ENCODE measurements at places on chromosomes 1 and 21.

- no peak for DNase-seq
Observed at GRCh38 chr1:212074313-212074712, 38.8 kb downstream of the DTL start.

DNA sequence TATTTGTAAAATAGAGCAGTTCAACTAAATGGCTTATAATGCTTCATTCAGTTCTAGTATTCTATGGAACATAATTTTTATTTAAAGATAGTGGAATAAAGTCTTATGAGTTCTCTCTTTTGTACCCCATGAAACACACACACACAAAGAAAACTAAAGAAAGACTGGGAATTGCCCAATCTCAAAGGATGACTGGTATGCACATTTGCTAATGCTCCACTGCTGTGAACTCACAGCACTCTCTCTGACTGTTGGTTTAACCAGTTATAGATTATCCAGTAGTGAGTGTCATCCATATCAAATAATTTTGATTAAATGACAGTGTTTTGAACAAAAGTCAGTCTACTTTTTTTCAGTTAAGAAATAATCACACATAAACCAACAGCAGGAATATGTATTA lies 1082.4 kb upstream of the B3GALT2 start:
- no peak for DNase-seq

DNA sequence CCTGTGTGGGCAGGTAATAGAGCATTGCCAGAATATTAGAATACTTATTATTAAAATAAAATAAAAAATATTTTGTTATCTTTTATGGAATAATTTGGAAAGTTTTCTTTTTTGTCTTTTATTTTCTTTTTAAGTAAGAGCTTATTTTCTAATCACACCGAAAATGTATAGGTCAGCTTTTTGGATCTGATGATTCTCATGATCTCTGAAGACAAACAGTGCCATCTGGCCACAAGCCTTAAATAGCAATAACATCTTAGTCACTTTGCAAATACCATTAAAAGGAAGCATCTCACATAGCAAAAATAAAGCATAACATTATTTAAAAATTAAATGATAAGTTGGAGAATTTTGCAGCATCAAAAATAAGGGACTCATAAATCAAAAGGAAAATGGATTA lies 213.8 kb downstream of the PLA2G4A start:
- DNase-seq, result no peak

DNA sequence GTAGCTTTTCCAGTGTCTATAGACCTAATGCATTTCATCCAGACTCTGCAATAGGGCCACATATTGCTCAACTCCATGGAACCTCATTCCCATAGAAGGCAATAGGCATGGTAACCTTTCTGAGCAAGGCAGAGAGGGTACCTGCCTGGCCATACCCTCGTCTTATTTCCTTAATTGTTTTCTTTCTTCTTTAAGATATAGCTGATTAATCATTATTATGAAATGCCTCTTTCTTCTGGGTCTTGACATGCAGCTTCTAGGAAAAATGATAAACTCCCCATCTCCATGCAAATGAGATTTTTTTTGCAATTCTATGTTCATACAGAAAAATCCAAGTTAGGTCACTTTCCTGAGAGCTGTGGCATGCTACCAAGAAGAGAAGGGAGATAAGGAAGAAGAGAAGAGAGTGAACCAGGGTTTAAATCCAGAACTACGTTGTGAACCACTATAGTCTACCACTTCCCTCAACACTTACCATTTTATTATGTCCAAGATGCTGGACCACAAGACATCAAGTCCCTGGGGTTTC lies 33.0 kb upstream of the IL20 start:
- no peak for DNase-seq

- DNase-seq, result peak; percentile 85
Observed at GRCh38 chr1:110645821-110646735, 28.7 kb downstream of the KCNA3 start.

DNA sequence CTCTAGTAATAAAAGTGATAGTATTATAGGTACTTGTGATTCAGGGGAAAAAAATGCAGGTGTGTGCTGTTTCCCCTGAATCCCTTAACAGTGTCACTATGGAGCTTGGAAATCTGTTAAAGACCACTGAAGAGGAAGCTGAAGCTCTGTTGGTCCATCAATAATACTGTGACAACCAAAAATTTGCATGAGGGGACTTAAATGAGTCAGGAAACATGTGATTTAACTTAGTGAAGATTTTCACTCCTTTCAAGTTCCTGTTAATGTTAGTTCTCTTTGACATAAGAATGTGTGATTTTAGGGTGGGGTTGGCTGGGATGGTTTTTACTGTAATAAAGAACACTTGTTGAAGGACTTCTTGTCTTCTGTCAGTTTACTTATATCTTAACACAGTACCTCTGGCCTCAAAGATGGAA lies 32.0 kb downstream of the VANGL2 start:
- DNase-seq, result no peak

- DNase-seq, result peak; percentile 41
Observed at GRCh38 chr1:27727126-27727525, 1.4 kb downstream of the FAM76A start.

DNA sequence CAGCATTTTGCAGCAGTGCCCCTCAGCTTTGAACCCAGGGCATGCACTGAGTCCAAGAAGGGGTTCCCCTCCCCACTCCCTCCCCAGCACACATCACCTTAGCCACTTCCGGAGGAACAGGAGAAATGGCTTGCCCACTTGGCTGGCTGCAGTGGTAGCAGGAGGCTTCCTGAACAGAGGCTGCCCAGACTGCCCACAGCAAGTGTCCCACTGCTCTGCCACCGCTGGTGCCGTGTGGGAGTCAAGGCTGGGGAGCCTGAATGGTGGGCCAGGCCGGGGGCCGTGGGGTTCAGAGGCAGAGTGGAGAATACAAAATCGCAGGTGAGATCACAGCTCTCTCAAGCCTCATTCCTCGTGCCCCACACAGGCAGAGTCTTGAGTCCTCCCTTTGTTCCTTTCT lies 34.5 kb downstream of the CD247 start:
- DNase-seq, result no peak

GRCh38 chr1:28248273-28249012 lies 10.9 kb upstream of the SESN2 start:
- peak; percentile 79 for DNase-seq

GRCh38 chr1:110201157-110201825 lies 8.8 kb upstream of the KCNC4 start:
- DNase-seq, result no peak

Data from HT1080 (cell line).